Effector memory CD8-positive, alpha-beta T cell (primary cell): ENCODE measurements at places on chromosomes 4 and X.
A peak's percentile ranks its signal among the peaks of the same experiment; 100 is the strongest.

DNA sequence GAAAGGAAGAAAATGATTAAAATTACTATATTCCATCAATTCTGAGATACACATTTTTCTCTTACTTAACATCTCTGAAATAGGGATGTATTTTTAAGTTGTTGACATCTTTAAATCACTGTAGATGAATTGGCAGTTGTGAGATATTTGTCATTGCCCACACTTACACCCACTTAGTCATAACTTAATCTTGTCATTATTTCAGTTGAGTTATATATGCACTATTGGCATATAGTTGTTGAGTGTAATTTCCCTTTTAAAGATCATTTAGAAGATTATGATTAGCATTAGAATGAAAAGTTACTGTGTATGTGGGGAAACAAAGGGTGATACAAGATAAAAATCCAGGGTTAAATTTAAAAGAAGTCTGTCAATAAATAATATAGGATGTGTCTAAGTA is 2.2 kb downstream of the AIMP1 start:
- peaks cover 22% of the 10 kb centered on the region for H3K36me3 ChIP-seq
- no peak overlapping the region for H3K4me3 ChIP-seq
- DNase-seq, result no peak
- no peaks in the 10 kb centered on the region for H3K27me3 ChIP-seq

DNA sequence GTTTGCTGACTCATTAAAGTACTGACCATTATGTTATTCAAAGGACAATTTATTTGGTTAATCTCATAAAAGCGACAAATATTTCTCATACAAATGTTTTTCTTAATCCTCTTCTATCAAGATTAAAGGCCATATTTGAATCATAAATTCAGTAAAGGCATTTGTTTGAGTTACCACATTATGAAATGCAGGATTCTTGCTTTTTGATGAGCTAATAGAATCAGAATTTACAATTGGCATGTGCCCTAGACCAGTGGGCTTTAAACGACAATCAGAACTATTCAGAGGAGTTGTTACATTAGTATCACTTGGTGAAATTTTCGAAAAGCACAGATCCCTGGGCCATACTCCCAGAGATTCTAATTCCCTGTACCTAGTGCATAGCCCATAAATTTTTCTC is 55.3 kb downstream of the KLHL4 start:
- no peak overlapping the region for H3K4me3 ChIP-seq
- no peaks in the 10 kb centered on the region for H3K4me1 ChIP-seq
- DNase-seq, result no peak
- no peaks in the 10 kb centered on the region for H3K27me3 ChIP-seq
- H3K36me3 ChIP-seq, result no peaks in the 10 kb centered on the region

GRCh38 chr4:7941965-7942496 is 2.4 kb upstream of the AFAP1 start:
- no peaks in the 10 kb centered on the region for H3K27me3 ChIP-seq
- no peak overlapping the region for H3K27ac ChIP-seq
- no peak overlapping the region for H3K4me3 ChIP-seq
- H3K4me1 ChIP-seq, result peaks cover 11% of the 10 kb centered on the region
- DNase-seq, result no peak
- H3K36me3 ChIP-seq, result peaks cover 7% of the 10 kb centered on the region

DNA sequence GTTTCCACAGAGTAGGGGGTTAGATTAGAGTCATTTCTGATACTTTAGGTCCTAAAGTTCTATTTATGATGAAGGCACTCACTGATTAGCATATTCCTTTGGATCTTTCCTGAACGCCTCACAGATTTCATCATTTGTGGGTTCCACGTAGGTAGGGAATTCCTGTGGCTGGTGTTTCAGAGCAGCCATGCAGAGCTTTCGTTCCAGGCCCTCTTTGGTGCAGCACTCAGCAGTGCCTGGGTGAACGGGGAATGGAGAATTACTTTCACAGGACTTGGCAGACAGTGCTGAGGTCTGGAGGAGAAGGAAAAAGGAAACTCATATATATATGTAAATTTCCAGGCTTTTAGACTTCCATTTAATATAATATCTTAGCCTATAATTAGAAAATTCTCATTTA is 18.5 kb downstream of the GC start:
- DNase-seq, result no peak
- H3K36me3 ChIP-seq, result no peaks in the 10 kb centered on the region
- no peak overlapping the region for H3K27ac ChIP-seq

- H3K27ac ChIP-seq, result no peak overlapping the region
- H3K4me1 ChIP-seq, result no peaks in the 10 kb centered on the region
- no peaks in the 10 kb centered on the region for H3K27me3 ChIP-seq
- peak; percentile 3 for DNase-seq
- no peaks in the 10 kb centered on the region for H3K36me3 ChIP-seq
Observed at GRCh38 chr4:167021545-167022155, 212.6 kb downstream of the SPOCK3 start.

DNA sequence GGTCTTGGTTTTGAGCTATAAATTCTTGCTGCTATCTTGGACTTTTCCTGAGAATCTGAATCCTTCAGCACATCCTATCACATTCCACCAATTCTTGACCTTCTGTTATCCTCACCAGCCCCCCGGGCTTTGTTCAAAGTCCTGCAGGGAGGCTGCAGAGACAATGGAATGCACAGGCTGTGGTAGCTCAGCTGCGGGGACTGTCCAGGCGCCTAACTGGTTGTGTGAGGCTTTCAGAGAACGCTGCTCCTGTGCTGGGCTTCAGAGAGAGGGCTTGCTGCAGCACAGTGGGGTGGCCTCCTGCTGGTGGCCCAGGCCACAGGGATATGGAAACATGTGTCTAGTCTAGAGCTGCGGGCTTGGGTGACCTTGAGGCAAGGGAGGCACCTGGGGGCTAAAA is 196.3 kb upstream of the GATB start:
- H3K4me3 ChIP-seq, result no peak overlapping the region
- no peaks in the 10 kb centered on the region for H3K4me1 ChIP-seq
- no peak for DNase-seq
- peaks cover 8% of the 10 kb centered on the region for H3K27me3 ChIP-seq

- no peaks in the 10 kb centered on the region for H3K36me3 ChIP-seq
- H3K27me3 ChIP-seq, result peaks cover 6% of the 10 kb centered on the region
- no peak overlapping the region for H3K27ac ChIP-seq
Observed at GRCh38 chrX:9857575-9858474, 71.6 kb downstream of the SHROOM2 start.

DNA sequence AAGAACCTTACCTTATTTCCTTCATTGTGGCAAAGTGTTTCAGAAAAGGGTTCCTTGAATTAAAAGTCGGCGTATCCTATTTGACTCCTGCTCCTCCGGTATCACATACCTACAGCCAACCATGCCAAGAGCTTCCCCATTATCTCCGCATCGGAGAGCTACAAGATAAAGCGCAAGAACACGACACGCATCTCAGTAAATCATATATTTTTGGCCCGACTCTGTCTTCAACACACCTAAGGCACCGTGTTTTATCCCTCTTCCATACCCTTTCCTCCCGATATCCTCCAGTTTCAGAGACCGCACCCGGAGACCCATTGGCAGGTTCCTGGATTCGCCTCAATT is 497 bp upstream of the THAP9 start:
- no peak overlapping the region for H3K4me3 ChIP-seq
- no peaks in the 10 kb centered on the region for H3K27me3 ChIP-seq
- no peak for DNase-seq
- peaks cover 24% of the 10 kb centered on the region for H3K36me3 ChIP-seq
- no peak overlapping the region for H3K27ac ChIP-seq

DNA sequence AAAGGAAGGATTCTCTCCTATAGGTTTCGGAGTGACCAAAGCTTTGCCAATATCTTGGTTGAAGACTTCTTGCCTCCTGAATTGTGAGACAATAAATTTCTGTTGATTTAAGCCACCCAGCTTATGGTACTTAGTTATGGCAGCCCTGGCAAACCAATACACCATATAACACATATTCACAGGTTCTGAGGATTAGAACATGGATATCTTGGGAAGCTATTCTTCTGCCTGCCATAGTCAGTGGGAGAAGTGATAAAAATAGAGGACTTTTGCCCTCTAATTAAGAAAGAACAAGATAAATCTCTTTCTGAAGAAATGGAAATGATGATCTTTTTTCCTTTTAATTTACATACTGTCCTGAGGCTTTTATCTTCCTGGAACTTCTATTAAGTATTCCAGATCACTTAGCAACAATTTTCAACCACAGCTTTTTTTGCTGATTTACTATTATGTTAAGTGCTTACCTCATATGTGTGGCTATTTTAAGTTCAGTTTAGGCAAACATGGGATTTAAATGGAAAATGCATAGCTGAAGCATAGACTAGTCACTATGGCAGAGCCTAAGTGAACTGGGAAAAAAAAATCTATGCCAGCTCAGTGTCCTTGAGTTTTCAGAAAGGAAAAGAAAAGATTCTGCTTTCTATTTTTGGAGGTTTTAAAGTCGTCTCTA is 381.7 kb downstream of the STPG2 start:
- no peaks in the 10 kb centered on the region for H3K36me3 ChIP-seq
- no peak overlapping the region for H3K4me3 ChIP-seq
- no peak for DNase-seq

- no peak overlapping the region for H3K27ac ChIP-seq
- no peak for DNase-seq
- no peaks in the 10 kb centered on the region for H3K36me3 ChIP-seq
Observed at GRCh38 chrX:7689791-7690412, 153.1 kb upstream of the VCX start.

DNA sequence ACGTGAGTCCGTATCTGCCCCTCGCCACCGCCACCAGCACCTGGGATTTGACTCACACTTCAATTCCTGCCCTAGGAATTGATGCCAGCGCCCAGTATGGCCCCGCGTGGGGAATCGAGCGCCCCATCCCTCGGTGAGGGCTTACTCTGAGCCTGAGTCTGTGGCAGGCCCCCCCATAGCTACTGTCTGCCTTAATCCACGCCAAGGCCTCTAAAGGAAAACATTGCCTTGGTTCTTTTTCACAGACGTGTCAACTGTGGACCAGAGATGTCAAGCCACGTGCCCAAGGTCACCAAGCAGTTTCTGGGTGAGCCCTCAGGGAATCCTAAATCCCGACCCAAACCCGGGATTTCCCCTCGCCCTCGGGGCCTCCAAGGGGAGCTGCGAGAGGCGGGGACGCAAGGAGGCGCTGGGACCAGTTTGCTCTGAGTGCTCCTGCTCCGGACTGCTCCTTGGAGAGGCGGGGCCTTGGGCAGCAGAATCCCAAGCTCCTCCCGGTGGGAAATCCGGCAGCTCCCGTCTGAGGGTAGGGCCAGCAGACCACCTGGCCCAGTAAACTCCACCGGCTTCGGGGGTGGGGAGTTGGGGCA is 12.9 kb downstream of the MSX1 start:
- H3K36me3 ChIP-seq, result peaks cover 2% of the 10 kb centered on the region
- peaks cover 8% of the 10 kb centered on the region for H3K4me1 ChIP-seq
- peaks cover 6% of the 10 kb centered on the region for H3K27me3 ChIP-seq
- no peak overlapping the region for H3K4me3 ChIP-seq
